ENCODE measurements at places on chromosomes 1 and 21.

DNA sequence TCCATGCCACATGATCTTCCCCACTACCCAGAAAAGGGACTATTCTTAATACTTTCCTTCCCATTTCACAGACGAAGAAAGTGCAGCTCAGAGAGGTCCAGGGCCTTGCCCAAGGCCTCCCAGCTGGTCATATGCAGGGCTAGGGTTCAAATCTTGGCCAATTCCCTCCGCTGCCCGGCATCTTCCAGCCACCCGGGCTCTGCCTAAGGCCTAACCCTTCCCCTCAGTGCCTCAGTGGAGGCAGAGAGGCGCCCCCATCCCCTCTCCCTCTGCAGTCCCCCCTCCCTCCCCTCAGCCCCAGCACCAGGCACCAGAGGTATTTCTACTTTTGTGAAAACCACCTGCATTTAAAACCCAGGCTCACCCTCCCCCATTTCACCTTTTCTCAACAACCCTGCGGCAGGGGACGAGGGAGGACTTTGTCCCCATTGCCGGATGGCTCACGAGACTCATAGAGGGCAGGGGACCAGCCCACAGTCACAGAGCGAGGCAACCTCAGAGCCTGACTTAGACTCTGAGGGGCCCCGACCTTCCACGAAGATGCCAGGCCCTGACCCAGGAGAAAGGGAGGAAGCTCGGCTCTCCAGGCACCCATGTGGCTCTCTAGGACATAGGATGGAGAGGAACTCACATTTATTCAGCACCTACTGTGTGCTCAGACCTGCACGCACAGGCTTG is 12.3 kb downstream of the LAPTM5 start:
- DNase-seq: no peak

GRCh38 chr1:217067642-217068041 is 344.4 kb upstream of the ESRRG start:
- DNase-seq: peak; percentile 3

DNA sequence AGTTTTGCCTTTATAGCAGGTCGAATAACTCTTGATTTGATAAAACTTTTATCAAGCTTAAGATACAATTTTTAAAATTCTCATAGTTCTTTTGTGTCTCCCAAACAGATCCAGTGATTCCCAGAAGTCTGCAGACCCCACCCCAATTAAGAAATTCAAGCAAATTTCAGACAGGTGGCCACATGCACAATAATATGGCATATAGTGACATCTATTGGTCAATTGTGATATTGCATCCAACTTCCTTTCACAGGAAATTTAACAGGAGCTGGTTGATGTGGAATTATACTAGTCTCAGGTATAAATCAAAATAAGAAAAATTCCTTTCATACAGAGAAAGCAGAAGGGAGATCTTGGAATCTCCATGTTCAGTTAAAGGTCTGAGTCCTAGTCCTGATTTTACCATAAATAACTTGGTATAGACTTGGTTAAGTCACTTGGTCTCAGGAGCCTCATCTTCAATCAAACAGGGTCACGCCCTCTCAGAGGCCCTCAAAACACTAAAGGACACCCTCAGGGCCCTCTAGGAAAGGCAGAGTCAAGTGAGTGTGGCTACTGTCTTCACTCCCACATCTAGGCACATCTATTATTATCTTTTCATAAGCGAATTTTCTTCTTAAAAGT is 24.1 kb downstream of the PIGM start:
- DNase-seq: no peak

- no peak for DNase-seq
Measured at GRCh38 chr1:160168609-160169369, 17.4 kb downstream of the ATP1A4 start.
